ENCODE measurements at places on chromosomes 6 and 20.

- DNase-seq: no peak
Measured at GRCh38 chr6:169921853-169922824, 170.7 kb downstream of the ERMARD start.

- DNase-seq: no peak
Measured at GRCh38 chr20:22824077-22824476, 211.0 kb upstream of the SSTR4 start.

GRCh38 chr6:11242711-11243110 lies 10.2 kb upstream of the NEDD9 start:
- no peak for DNase-seq

DNA sequence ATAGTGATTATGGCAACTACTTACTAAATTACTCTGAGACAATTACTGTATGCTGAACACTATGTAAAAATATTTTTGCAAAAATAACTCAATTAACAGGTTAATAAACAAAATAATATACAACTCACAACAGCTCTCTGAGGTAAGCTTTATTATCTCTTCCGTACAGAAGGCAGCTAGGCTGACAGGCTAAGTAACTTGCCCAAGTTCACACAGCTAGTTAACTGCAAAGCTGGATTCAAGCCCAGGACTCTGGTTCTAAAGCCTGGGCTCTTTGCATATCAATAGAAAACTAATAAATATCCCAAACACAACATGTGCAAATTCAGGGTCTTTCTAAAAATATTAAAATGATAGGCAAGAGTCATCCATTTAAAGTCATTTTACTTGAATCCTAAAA lies 169.5 kb upstream of the BEND3 start:
- DNase-seq: no peak

Data from OCI-LY7 (cell line).